ENCODE measurements at places on chromosomes 4 and X.

DNA sequence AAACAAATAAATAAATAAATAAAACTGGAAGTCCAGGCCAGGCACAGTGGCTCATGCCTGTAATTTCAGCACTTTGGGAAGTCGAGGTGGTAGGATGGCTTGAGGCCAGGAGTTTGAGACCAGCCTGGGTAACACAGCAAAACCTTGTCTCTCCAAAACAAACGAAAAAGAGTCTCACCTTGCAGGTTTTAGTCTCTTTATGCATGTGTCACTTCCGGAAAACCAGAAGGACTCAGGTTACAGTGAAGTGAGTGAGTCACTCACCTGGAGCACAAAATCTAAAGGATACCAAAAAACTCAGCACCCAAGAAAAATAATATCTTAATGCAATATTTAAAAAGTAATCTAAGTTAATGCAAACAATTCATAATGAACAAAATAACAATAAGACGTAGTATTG lies 20.1 kb upstream of the SLC34A2 start:
- DNase-seq, result no peak

DNA sequence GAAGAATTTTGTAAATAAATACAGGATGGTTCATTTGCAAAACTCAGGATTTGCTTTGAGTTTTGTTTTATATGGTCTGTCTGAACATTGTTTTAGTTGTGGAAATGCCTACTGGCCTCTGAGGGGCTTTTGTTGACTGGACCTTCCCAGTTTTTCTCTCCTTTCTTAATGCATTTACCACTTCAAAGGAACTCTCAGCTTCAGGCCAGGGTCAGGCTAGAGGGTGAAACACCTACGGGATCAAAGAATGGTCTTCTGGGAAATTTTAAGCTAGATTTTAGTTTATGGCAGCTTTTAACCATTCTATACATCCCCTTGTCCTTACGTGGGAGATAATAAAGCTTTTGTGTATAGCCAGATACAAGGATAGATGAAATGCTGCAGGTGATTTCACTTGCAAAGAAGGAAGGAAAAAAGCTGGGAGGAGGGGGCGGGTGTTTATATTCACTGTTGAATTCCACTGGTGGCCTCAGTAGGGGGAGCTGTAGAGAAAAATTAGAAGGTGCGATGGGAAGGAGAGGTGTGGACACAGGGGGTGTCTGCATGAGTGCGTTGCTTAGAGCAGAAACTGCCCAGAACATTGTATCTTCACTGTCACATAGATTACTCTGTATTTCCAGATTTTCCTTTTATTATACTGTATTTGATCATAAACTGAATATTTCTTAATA lies 151.8 kb downstream of the TSPAN5 start:
- DNase-seq, result no peak

GRCh38 chr4:1989533-1990347 lies 19.0 kb downstream of the NELFA start:
- no peak for DNase-seq

DNA sequence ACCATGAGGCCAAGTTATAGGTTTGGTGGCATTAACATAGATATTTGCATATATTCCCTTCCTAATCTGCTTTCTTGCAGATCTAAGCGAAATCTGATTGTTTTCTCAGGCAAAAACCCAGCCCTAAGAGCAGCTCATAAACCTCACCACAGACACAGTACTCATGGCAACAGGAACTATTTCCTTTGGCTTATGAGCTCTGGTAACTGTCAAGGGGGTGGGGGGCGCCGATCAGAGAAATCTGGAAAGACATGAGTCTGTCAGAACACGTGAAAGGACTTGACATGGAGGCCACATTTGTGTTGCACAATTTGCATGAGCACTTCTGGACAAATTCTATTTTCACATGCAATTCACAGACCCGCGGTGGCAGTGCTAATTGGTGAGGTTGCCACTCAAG lies 83.7 kb downstream of the MGST2 start:
- no peak for DNase-seq

- peak; percentile 45 for DNase-seq
These were observed 13.3 kb downstream of the CETN2 start for GRCh38 chrX:152817078-152817764.

- peak; percentile 8 for DNase-seq
These were observed 57.6 kb downstream of the MAPK10 start for GRCh38 chr4:86302251-86302650.

- DNase-seq, result peak; percentile 49
These were observed 954.4 kb downstream of the FAT4 start for GRCh38 chr4:126269106-126269505.

- DNase-seq, result peak; percentile 65
These were observed 131.8 kb upstream of the LIMCH1 start for GRCh38 chr4:41406113-41406516.

GRCh38 chr4:133920236-133920635 lies 281.4 kb downstream of the PABPC4L start:
- no peak for DNase-seq

GRCh38 chr4:141304346-141304745 lies 83.7 kb downstream of the ZNF330 start:
- DNase-seq, result no peak

GRCh38 chrX:129549124-129549523 lies 9.1 kb downstream of the OCRL start:
- no peak for DNase-seq

GRCh38 chr4:151561551-151562256 lies 152.7 kb downstream of the FHIP1A start:
- peak; percentile 3 for DNase-seq

- no peak for DNase-seq
These were observed 93.3 kb downstream of the MAGEB5 start for GRCh38 chrX:26309262-26309661.

All from iris pigment epithelial cell (primary cell).